ENCODE measurements at places on chromosomes 1 and 21.

DNA sequence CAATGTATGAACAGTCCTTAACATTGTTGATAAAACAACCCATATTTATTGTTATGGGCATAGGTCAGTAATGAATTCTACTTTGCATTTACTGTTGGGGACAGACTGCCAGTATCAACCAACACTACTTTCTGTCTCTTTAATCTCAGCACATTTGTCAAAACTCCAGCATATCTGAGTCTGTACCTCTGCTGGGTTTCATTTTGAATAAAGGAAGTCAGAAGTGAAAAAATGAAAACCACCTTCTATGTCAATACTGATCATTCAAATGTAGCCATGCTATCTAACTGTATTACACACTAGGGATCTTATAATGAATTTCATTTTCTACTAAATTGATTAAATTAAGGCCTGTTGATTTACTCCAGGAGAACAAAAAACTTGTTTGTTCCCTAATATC is 24.2 kb upstream of the CXADR start:
- no peak for DNase-seq

DNA sequence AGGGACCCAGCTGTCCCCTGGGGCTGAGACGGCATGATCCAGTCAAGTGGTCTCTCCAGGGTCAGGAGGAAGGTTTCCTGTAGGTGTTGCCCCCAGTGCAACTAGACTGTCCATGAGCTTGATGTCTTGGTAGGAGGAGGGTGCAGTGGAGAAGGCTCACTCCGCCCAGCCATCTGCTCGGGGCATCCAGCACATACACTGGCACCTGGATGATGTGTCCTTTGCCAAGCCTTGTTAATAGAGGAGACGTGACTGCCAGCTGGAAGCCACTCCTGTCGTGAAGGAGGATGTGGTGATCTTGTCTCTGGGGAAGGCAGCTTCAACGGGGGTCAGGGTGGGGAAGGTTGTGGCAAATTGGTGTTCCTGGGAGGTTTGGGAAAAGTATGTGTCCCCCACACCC is 6.2 kb downstream of the DISP3 start:
- DNase-seq: no peak

GRCh38 chr1:29972421-29973053 is 736.2 kb downstream of the PTPRU start:
- no peak for DNase-seq

DNA sequence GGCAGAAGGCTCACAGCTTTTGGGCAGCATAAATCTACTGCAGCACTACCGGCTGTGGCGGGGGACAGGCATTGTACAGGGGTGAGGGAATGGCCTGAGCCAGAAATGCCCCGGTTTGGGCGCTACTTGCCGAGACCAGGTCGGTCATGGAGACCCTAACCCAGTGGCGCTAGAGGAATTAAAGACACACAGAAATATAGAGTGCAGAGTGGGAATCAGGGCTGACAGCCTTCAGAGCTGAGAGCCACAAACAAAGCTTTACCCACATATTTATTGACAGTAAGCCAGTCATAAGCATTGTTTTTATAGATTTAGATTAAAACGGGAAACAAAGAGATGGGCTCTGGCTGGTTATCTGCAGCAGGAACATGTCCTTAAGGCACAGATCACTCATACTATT is 101.8 kb downstream of the POU2F1 start:
- DNase-seq: no peak

GRCh38 chr1:200228081-200228480 is 181.8 kb downstream of the ZNF281 start:
- no peak for DNase-seq

GRCh38 chr1:244730153-244730933 is 77.4 kb downstream of the DESI2 start:
- DNase-seq: no peak

DNA sequence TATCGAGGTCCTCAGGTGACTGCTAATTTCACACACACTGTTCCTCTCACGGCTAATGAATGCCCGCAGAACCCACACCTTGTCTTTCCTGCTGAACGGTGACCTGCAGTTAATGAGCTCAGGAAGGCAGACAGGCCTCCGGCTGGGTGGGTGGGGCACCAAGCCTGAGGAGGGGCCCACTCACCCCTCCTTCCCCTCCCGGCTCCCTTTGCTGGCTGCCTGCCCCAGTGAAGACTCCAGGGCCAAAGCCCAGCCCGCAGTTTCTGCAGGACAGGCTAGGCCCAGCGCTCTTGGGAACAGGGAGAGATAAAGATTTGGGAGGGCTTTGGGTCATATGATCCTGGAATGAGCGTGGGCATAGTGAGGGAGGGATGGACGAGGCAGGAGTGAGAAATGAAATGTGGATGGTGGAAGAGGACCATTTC is 26.4 kb downstream of the FOXO6 start:
- DNase-seq: no peak

DNA sequence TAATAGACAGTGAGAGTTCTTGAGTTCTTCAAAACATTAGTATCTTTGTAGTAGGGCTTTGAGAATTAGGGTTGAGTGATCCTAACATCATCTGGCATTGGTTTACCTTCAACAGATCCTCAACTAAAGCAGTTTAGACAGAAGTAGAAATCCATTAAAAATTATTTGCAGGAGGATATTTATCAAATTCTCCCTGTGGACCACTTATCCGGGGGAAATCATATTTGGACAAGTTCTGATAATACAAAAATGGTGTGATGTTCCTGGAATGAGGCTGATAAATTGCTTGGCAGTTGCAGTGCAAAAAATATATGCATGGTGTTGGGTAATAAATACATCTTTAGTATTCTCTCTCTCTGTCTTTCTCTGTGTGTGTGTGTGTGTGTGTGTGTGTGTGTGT is 115.1 kb upstream of the CHODL start:
- no peak for DNase-seq

DNA sequence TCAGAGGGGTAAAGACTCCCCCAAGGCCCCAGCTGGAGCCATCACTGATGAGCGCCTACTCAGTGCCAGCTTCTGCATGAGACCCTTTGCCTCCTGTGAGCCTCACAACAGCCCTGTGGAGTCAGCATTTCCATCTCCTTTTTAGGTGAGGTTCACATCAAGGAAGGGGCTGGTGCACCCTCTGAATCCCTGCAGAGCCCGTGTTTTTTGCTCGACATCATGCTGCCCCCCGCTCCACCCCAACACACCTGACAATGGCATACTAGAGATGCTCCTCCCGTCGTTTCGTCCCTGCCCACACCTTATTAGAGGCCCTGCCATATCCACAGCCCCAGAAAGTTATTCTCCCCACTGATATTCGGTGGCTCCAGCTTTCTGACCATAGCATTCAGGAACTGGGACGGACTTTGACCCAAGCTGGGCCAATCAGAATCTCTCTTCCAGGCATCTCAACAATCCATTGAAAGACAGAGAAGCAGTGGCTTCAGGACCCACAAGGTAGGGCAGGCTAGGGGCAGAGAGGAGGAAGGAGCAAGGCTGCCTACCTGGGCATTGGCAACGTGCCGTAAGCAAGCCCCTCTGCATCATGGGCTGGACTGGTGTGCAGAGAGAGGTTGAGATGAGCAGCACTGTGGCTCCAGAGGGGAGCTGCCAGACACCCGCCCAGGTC is 32.7 kb downstream of the EPHA10 start:
- DNase-seq: peak; percentile 70

- no peak for DNase-seq
These were observed 5.3 kb upstream of the GSTM4 start for GRCh38 chr1:109650609-109651008.

DNA sequence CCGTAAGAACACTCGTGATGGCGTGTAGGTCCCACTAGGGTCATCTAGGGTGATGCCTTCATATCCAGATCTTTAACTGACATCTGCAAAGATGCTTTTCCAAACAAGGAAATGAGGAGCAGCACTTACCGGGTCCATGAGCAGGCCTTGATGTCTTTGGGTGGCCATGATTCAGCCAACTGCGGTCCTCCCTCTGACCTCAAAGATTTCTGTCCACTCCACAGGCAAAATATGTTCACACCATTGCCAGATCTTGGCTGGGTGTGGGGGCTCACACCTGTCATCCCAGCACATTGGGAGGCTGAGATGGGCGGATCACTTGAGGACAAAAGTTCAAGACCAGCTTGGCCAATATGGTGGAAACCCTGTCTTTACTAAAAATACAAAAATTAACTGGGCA is 18.2 kb downstream of the TRPM2 start:
- no peak for DNase-seq

DNA sequence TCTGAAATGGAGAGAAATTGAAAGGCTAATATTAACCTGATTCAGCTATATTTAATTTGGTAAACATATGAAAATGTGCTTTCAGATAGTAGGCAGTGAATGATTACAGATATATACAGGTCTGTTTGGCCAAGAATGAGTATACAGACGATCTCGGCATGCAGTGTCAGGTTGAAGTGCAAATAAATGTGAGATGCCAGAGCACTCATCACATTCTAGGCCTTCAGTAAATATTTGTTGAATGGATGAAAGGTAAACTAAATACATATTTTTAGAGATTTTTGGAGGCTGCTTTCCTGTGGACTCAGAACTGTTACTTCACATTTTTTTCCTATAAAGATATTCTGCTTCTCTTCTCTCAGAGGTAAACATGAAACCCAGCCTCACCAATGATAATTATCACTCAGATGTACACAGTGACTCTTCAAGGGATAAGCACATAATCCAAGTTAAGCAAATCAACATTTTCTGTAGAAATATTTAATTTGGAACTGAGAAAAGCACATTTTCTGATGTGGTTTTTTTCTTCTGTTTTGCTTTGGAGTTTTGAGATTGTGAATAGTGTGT is 702.9 kb downstream of the BRINP3 start:
- no peak for DNase-seq

GRCh38 chr1:203871114-203871880 is 9.9 kb downstream of the SNRPE start:
- no peak for DNase-seq

DNA sequence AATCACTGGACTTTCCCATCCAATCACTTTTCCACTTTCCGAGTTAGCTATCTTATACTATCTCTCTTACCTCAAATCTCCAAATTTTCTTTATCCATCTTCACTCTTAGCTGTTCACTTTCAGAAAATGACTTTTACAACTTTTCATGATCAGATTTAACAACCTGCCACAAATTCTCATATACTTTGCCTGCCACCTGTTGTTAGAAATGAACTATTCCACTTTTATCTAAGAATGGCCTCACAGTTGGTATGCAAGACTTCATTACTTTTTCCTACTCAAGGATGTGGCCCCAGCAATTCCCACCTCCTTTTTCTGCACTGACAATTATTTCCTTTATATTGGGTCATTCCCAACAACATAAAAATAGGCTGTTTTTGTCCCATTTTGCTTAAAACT is 93.6 kb upstream of the DEPDC1 start:
- no peak for DNase-seq

GRCh38 chr1:169044971-169045370 is 61.5 kb upstream of the ATP1B1 start:
- no peak for DNase-seq

GRCh38 chr1:160629286-160630210 is 17.3 kb downstream of the SLAMF1 start:
- DNase-seq: no peak

DNA sequence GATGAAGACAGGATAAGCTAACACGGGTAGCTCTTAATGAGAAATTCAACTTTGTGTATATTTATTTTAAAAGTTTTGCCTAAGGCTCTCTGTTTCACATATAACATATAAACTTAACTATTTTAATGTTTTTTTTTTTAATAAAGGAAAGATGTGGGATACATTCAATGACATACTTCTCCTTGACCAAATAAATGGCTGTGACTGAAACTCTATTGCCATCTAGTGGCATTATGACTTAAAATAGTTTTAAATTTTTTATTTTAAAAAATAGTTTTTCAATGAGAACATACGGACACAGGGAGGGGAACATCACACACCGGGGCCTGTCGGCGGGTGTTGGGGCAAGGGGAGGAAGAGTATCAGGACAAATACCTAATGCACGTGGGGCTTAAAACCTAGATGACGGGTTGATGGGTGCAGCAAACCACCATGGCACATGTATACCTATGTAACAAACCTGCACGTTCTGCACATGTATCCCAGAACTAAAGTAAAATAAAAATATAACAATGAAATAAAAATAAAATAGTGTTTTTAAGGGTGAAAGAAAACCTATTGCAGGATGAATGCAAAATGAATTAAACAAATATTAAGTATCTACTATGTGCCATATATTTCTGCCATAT is 83.4 kb downstream of the LYST start:
- DNase-seq: no peak

GRCh38 chr1:50667272-50667671 is 244.0 kb upstream of the DMRTA2 start:
- no peak for DNase-seq

DNA sequence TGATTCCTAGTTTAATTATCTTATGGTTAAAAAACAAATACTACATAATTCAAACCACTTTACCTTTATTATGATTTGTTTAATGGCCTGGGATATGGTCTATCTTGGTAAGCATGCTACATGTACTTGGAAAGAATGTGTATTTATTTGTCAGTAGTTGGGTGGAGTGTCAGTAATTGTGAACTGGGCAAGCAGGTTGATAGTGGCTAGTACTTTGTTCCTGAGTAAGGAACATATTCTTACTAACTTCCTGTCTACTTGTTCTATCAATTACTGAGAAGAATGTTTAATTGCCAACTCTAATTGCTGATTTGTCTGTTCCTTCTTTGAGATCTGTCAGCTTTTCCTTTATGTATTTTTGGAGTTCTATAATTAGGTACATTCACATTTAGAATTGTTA is 49.2 kb upstream of the ABCG1 start:
- no peak for DNase-seq

- no peak for DNase-seq
These were observed 24.1 kb downstream of the METTL13 start for GRCh38 chr1:171805395-171806115.

GRCh38 chr1:167621780-167622313 is 8.2 kb upstream of the RCSD1 start:
- no peak for DNase-seq

GRCh38 chr1:221394011-221394544 is 347.8 kb downstream of the DUSP10 start:
- DNase-seq: no peak

GRCh38 chr1:65289449-65289848 is 19.9 kb upstream of the DNAJC6 start:
- no peak for DNase-seq

GRCh38 chr1:184390889-184391288 is 4.1 kb downstream of the C1orf21 start:
- no peak for DNase-seq

DNA sequence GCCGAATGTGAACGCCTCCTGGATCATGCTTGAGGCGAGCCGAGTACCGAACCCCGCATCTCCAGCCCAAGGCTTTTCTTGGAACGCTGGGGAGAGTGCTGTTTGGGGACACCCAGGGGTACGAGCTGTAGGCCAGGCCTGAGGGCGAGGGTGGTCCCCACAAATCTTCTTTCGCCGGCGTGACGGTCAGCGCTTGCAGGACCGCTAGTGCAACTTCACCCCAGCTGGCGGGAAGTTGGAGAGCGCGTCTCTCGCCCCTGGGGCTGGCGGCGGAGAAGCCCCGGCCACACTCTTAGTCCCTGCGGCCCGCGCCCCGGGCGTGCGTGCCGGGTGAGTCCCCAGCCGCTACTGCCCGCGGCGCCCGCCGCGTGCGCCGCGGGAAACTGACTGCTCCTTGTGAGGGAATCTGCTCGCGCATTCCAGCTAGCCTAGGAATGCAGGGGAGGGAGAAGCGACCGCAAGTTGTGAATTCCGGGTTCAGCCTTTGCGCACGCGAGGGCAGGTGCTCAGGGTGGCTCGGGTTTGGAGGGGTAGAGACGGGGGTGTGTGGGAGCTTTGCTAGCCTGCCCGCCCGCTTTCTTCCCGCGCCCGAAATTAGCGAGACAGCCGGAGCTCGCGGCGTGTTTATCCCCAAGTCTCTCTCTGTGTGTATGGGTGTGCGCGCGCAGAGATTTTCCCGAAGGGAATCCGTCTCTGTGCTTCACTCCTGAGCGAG is 884 bp downstream of the LHX4 start:
- peak; percentile 52 for DNase-seq
